ENCODE measurements at places on chromosomes 2 and 18.

DNA sequence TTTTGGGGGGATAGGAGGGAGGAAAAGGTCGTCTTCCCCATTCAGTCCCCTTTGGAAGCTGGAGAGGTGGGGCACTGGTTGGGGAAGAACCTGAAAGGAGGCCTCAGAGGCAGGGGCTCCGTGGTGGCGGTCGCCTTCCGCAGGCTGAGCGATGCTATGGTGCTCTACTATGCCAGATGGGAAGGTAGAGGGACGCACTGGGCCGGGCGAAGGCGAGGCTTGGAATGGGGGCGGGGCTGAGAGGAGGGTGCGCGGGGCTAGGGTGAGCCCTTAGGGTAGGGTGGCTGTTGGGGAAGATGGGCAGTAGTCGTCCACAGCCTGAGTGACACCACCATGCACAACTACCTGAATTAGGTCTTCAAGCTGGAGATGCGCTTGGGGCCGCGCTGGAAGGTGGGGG is 11.1 kb downstream of the ZAP70 start:
- DNase-seq: no peak

DNA sequence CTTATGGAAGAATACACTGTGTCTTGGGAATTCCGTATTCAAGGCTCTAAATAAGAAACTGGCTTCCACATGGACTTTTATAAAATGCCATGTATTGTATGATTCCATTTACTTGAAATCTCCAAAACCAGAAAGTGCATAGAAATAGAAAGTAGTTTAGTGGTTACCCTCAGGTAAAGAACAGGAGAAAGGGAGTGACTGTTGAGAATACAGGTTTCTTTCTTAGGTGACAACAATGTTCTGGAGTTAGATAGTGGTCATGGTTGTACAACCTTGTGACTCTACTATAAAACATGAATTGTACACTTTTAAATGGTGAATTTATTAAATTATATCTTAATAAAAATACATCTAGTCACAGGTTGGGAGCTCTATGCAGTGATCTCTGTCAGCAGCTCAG is 481.8 kb downstream of the SPAG16 start:
- no peak for DNase-seq

GRCh38 chr2:95042472-95043271 is 17.2 kb downstream of the MAL start:
- DNase-seq: no peak

DNA sequence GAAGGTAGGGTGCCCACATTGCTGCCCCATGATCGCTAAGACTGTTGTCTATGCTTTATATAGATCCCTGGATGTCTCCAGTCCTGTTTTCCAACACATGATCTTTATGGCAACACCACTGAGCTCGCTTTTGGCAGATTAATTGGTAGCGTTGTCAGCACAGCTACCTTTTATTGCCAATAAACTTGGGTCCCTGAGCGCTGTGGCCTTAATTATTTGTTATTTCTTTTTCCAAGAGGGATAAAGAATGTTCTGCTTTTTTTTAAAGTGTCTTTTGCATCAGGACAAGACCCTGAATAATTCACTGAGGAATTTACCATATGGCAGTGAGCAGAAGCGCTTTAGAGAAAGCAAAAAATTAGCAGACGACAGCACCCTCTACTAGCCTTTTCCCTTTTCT is 113.5 kb downstream of the COLEC12 start:
- no peak for DNase-seq

DNA sequence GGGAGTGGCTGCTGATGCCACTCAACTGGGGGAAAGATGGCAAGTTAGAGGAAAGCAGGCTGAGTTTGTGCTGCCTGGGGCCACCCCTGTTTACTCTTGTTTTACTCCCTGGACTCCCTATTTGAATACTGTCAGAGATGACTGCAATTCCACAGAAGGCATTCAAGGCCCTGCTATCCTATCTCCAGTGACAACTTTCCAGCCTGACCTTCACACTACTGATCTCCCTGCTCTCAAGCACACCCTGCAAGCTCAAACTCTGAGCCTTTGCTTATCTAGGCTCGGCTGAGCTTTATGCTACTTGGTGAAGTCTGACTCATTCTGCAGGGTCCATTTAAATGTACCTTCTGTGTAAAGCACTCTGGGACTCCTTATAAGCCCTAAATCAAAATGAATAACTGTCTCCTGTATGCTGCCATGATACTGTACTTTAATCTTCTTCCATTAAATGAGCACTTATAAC is 39.3 kb upstream of the DSG1 start:
- no peak for DNase-seq

DNA sequence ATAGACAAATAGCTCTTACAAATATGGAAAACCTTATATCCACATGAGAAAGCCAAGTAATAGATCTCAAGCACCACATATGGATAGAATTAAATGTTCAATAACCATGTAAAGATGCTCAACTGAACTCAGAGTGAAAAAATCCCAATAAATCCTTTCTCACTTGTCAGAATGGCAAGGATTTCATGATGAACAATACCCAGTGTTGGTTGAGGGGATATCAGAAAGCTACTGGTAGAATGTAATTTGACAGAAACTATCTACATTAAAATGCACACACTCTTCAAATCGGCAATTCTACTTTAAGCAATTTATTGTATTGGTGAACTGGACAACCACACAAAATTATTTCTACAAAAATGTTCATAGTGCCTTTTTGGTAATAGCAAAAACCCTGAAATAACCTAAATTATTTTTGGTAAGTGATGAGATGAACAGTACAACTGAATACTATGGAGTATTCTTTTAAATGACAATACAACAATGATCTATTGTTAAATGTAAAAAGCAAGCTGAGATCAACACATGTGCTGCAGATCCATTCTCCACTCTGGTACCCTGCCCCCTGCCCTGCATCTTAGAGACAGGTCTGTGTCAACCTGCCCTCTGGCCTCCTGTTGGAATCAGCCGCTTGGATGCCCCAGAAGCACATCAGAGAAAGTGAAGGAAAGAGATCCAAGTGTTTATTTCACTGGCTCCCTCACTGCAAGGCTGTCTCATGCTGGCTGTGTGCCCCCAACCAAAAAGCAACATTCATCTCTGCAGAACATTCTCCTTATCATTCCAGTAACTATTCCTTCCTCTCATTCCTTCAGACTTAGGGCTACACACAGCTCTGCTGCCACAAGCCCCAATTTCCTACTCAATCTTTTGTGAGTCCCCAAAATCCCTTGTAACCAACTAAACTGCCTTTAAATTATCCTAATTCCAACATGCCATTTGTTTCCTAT is 442.5 kb downstream of the LRATD1 start:
- DNase-seq: no peak

All from stimulated activated CD8-positive, alpha-beta memory T cell treated with anti-CD3 and anti-CD28 coated beads, Interleukin-15, amount 100 ng/mL, for 48 hours (primary cell).